Activated CD4-positive, CD25-positive, alpha-beta regulatory T cell (primary cell): ENCODE measurements at places on chromosomes 5 and 9.

- no peak for DNase-seq
Measured at GRCh38 chr5:166625210-166625865, 1666.1 kb upstream of the WWC1 start.

- DNase-seq = no peak
Measured at GRCh38 chr5:23284656-23285055, 222.8 kb upstream of the PRDM9 start.

DNA sequence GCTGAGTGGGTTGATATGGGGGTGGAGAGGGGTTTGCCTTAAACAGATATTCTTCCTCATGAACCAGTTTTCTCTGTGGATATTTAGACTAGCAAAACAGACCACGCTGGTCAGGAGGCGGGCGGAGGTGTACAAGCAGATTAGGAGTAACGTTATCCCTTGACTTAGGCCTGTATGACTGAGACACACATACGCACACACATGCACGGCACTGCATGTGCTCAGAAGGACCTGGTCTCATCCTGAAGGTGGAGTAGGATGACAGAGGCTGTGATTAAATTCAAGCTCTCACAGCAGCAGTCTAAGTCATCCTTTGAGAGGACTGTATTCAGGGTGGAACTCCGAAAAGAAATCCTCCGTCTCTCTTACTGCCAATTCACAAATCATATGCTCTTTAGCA is 209.7 kb downstream of the DIRAS2 start:
- DNase-seq = no peak

DNA sequence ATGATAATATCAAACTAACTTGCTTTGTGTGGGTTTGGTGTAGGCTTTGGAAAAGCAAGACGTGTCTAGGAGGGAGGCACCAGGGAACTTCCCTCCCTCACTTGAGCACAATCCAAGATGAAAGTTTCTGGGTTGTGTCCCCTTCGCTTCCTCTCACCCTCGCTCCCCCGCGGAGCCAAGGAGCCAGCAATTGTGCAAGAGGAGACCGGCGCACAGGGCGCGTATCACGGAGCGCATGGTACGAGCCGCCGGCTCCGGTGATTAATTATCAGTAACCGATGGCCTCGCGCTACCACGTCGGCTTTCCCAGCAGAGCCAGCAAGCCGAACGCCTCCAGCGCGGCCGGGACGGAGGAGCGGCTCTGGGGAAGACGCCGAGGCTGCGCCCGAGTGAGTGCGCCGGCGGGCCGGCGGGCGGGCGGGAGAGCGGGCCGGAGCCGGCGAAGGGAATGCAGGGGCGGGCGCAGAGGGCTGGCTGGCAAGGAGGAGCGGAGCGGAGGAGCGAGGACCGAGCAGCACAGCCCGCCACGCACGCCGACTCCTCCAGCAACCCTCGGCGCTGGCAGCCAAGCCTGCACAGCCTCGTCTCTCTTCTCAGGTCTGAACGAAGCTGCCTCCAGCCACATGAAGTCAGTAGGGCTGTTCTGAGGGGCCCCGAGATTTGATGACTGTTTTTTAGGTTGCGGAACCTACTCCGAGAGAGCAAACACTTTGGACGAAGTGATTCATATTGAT is 143.6 kb downstream of the BNC2 start:
- DNase-seq = no peak

DNA sequence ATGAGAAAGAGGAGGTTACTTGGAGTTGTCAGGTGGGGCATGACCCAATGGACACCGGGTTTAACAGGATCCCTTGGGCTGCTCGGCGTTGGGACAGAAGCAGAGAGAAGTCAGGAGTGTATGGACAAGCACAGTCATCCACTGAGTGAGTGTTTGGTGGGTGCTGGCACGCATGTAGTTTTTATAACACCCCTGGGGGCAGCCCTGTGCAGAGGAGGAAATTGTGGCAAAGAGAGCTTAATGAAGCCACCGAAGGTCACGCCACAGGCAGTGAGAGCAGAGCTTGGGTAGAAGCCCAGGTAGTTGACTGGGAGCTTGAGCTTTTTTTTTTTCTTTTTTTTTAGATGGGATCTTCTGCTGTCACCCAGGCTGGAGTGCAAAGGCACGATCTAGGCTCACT is 43.2 kb upstream of the IER5L start:
- DNase-seq = no peak

DNA sequence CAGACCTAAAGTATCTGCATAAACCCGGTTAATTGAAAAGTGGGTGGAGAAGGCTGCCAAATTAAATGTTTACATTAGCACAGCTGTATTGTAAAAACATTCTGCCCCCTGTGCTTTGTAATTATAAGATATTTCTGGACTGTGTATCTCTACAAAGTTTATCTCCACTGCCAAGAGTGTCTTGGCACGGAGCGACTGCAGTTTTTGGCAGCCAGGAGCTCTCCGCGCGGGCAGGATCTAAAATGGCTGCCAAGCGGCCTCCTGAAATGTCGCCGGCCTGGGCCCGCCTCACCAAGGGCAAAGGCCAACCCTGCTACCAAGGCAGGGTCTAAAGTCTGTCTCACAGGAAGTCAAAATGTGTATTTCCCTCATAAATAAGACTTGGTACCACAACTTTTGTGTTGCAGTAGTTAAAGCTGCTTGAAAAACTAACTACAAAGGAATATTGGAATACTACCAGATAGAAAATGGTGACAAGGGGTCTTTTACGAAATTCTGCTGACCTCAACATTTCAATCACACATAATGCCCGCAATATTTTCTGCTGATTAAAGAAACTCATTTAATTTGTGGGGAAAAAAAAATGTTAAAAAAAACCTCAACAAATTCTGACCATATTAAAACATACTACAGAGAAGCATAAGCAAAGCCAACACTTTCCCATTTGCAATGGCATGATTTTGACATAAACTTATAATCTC is 110.4 kb downstream of the NFIB start:
- no peak for DNase-seq

GRCh38 chr5:144004146-144004545 is 166.3 kb downstream of the YIPF5 start:
- no peak for DNase-seq

DNA sequence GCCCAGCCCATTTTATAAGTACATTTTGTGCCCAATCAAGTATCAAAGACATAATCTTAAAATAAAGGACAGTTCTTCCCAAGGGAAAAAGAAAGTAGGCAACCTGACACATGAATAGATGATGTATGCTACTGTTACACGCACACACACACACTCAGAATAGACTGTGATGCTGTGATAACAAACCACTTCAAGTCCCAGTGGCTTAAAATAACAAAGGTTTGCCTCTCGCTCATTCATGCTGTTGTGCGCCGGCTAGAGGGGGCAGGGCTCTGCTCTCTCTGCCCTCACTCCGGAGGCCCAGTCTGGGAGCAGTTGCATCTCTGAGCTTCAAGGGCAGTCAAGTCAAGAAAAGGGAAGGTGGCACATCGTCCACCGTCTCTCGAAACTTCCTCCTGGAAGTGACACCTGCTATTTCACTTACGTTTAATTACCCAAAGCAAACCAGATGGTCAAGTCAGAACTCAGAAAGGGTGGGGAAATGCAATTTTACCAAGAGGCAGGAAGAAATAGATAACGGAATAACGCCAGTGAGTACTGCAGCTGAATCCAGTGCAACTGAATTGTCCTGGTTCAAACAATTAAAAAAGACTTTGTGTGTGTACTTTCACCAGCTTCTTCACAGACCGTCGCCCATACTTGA is 43.3 kb downstream of the ANKRD33B start:
- no peak for DNase-seq

GRCh38 chr5:78701795-78702410 is 53.3 kb upstream of the LHFPL2 start:
- DNase-seq = no peak

GRCh38 chr5:57693488-57694305 is 211.1 kb upstream of the ACTBL2 start:
- no peak for DNase-seq

GRCh38 chr5:149618581-149619248 is 37.4 kb downstream of the ARHGEF37 start:
- no peak for DNase-seq

- DNase-seq = no peak
Measured at GRCh38 chr5:140842798-140843733, 2.1 kb downstream of the PCDHA8 start.

- DNase-seq = no peak
Measured at GRCh38 chr5:36164461-36164860, 12.6 kb downstream of the SKP2 start.

- DNase-seq = no peak
Measured at GRCh38 chr5:79771387-79771786, 81.8 kb downstream of the CMYA5 start.

DNA sequence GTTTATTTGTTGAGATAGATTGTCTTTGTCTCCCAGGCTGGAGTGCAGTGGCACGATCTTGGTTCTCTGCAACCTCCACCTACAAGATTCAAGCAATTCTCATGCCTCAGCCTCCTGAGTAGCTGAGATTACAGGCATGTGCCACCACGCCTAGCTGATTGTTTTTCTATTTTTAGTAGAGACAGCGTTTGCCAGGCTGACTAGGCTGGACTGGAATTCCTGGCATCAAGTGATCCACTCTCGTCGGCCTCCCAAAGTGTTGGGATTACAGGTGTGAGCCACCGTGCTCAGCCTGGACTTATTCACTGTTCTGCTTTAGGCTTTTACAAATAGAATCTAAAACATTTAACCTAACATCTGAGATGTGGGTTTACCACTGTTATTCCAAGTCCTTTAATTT is 91.3 kb downstream of the COMMD10 start:
- no peak for DNase-seq

DNA sequence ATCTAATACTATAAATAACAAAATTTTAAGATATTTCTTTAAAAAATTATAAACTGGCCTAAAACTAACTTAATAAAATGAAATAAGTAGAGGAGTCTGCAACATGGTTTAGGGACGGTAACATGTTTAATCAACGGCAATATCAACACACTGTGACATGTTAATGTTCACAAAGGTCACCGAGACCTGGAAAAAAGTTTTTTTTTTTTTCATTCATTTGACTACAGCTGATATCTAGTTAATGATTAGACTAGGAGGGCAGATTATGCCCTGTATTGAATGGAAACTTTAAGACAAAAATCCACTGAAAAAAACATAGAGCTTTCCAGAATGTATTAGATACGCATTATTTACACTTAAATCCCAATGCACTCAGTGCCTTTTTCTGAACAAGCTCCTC is 67.0 kb upstream of the CDK5RAP2 start:
- DNase-seq = no peak

GRCh38 chr9:115594557-115594956 is 476.6 kb upstream of the TNC start:
- no peak for DNase-seq

DNA sequence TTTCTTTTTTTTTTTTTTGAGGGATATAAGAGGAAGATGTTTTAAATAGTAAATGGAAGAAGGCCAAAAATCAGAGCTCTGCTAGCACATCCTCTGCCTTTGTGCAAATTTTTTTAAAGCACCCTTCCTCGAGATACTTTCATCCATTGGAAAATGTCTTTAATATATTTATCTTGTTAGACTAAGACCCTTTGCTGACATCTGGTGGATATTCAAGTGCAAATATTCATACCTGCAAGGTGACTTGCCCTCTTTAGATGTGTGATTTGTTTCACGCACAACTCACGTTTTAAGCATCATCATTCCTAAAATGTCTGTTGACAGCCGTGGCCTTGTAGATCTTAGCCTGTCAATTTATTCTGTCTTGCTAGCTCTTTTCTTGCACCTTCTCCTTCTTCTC is 258.5 kb downstream of the AGTPBP1 start:
- no peak for DNase-seq

- DNase-seq = no peak
Measured at GRCh38 chr5:134178096-134178419, 1.3 kb upstream of the SKP1 start.

GRCh38 chr9:21524099-21524830 is 42.2 kb upstream of the IFNE start:
- no peak for DNase-seq

DNA sequence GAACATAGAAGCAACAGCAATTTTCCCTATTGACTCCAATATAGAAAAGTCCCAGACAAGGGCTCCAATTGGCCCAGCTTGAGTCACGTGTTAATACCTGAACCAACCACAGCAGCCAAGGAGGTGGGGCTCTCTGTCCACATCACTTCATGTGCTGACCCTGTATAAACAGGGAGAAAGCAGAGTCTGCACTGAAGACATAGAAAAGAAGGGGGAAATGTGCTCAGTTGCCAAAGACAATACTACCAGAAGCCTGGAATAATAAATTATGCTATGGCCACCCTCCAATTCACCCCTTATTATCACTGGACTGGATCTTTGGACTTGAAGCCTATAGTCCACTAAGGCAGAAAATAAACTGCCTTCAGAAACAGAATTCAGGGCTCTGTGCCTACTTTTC is 275.4 kb downstream of the EPB41L4A start:
- no peak for DNase-seq

DNA sequence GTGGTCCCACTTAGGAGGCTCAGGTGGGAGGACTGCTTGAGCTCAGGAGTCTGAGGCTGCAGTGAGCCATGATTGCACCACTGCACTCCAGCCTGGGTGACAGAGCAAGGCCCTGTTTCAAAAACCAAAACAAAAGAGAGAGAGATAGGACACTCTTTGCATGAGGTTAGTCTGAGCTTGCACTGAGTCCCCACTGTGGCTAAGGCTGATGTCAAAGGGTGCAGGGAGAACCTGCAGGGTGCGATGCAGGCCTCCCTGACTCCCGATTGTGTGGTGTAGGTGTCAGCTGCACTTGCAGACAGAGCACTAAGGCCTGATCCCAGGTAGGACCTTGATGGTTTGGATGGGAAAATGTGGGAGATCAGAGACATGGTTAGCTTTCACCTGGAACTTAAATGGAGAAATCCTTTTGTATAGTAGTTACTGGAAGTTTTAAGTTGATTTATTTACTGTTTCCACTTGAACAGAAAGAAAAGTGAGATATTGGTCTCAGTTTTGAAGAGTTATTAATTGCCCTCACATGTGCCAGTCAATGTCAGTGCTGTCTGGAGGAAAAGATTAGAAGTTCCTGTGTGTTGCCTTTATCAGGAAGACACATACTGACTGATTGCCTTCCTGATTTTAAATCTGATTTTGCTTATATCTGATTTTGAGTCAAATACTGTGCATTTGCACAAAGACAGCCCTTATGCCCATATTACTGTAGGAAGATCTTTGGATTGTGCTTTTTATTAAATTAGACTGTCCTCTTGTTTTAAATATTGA is 260.0 kb downstream of the MAST4 start:
- DNase-seq = no peak
